Thoracic aorta (tissue), 2 donors: ENCODE measurements at places on chromosomes 16 and 17.

DNA sequence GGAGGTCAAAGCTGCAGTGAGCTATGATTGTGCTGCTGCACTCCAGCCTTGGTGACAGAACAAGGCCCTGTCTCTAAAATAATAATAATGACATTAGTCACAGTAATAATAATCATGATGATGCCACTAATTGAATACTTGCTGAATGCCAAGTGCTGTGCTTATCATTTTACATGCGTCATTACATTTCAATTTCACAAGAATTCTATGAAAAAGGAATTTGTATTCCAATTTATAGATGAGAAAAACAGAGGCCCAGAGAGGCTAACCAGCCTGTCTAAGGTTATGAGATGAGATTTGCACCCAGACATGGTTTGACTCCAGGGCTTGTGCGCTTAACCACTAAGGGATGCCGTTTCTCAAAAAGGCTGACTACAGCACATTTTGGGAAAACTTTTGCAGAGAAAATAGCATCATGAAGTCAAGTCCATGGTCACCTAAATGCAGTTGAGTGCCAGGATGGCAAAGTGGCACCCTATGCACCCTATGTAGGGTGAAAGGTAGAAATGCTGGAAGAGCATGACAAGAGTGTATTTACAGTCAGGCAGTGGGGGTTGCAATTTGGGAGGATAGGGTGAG, 144.3 kb upstream of the CACNG3 start:
- no peak for DNase-seq

DNA sequence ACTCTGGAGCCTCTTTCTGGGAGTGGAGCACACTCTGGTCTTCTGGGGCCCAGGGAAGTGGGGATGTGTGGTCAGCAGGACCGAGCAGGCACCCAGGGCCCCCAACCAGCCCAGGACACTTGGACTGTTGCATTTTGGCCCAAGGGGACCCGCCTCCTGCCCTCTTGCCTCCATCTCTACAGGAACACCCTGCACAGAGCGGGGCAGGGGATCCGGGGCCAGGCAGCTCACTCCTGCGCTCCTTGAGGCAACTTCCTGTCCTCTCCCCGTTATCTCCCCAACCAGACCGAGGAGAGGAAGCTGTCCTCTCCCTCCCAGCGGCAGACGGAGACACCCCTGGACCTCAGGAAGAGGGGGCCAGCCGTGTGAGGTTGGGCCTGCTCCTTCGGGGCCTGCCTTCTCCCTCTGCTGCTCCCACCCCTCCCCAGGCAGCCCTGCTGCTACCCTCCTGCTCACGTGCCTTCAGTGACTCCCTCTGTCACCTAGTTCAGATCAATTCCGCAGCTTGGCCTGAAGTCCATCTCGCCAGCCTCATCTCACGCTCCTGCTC, 10.0 kb upstream of the ATP2A3 start:
- DNase-seq = no peak

- DNase-seq = peak; percentile 5
These were observed 735 bp downstream of the PSMD11 start for GRCh38 chr17:32445074-32445415.

DNA sequence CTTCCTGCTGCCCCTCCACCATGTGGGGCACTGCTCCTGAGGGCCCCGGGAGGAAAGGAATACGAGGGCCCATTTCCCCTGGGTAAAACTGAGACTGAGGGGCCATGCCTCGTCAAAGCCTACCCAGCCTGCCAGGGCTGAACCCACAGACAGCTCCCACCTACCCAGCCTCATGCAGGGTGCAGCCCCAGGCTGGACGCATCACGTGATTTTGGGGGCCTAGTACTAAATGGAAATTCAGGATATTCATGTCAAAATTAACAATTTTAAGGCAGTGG, 3.4 kb upstream of the OSGIN1 start:
- DNase-seq = no peak

DNA sequence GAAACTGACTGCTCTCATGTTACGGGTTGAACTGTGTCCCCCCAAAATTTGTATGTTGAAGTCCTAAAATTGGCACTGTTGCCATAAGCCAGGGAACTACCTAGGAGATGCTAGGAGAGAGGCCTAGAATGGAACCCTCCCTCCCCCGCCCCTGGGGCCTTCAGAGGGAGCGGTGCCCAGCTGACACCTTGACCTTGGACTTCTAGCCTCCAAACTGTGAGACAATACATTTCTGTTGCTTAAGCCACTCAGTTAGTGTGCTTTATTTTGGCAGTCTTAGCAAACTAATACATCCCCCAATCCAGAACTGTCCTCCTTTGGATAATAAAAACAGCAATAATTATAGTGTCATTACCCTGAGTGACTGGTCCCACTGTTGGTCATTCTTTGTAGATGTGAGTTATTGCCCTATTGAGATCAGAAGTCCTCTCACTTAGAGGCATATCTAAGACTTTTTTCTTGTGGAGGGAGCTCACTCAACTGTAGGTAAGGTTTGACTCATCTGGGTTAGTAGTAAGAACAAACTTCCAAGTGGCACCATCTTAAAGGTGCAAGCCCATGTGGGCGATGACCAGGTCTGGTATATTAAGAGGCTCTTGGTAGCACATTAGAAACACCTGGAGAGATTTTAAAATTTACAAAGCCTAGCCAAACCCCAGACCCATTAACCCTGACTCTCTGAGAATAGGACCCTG, 93.0 kb upstream of the HLF start:
- DNase-seq = no peak

GRCh38 chr17:8117980-8118768, at the start of gene ALOXE3:
ALOXE3 (minus strand) TSS chr17:8118514; CDS start chr17:8117990, 524 bp downstream.
- no peak for DNase-seq

DNA sequence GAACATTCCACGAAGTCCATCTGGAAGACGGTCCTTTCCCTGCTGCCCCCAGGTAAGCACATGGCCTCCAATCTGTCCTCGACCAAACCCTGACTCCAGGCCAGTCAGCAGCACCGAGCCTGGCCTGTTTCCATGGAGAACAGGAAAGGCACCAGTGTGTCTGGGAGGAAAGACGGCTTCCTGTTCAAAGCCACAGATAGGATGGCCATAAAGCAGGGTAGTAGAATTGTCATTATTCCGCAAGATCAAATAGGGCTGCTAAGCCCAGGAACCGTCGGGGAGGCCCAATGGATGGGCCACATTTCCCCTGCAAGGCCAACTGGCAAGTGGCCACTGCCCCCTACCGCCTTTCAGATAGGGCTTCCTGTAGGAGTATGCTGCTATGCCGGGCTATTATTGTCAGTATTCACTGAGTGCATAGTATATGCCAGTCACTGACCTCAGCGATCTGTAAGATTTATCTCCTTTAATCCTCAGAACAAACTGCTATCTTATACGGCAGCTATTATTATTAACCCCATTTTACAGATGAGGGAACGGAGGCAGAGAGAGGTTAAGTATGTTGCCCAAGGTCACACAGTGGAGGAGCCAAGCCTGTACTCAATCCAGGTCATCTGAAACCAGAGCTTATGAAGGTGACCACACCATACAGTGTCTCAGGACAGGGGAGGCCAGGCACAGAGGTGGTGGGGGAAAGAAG, 23.0 kb upstream of the PLCG2 start:
- DNase-seq = no peak

GRCh38 chr16:75244844-75245758, 6.3 kb downstream of the BCAR1 start:
- DNase-seq = peak; percentile 77

- no peak for DNase-seq
These were observed 284.1 kb downstream of the SOX9 start for GRCh38 chr17:72404872-72405271.

GRCh38 chr16:30076276-30076791, 540 bp downstream of the PPP4C start:
- DNase-seq = no peak

- no peak for DNase-seq
These were observed 5.4 kb downstream of the NAT9 start for GRCh38 chr17:74770498-74771318.

- DNase-seq = no peak
These were observed 25.1 kb upstream of the RMI2 start for GRCh38 chr16:11320170-11320569.

DNA sequence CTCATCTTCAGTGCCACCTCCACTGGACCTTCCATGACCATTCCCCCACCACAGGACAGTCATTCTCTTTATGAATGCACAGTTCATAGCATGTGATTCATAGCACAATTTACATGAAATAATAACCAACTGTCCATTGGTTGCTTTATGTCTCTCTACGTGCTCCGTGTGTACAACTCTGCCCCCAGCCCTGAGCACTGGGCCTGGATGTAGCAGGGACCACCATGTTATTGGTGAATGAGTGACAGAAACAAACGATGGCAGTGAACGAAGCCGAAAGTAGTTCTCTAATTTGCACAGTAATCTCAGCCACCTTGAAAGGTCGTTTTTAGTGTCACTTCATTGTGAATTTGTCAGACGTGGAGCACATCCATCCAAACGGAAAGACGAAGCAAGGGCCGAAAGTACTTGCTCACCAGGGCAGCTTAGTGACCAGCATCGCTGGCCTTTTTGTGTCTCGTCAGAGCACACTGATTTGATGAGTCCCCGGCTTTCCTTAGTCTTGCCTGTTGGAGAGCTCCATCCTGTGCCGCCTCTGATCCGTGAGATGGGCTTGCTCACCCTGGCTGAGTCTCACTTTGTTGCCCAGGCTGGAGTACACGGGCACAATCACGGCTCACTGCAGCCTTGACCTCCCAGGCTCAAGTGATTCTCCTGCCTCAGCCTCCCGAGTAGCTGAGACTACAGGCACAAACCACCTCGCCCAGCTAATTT, 95.3 kb downstream of the CMIP start:
- DNase-seq = no peak

DNA sequence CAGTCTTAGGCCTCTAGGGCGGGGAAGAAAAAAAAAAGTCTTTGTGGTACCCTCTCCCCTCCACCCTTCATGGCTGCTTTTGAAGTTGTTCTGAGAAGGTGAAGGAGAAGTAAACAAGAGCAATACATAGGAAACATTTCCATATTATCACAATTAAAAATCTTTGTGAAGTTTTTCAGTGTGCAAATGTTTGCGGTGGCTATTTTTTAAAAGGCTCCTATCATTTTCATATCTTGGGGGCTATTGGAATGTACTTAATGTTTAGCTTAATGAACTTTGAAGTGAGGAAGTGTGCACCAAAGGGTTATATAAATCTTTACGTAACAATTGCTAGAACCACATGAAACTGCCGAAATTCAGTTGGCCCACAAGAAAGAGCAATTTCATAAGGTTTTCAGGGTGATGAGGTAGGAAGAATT, 7.6 kb downstream of the NOL11 start:
- no peak for DNase-seq

- no peak for DNase-seq
These were observed 8.7 kb upstream of the KAT7 start for GRCh38 chr17:49779739-49780231.

DNA sequence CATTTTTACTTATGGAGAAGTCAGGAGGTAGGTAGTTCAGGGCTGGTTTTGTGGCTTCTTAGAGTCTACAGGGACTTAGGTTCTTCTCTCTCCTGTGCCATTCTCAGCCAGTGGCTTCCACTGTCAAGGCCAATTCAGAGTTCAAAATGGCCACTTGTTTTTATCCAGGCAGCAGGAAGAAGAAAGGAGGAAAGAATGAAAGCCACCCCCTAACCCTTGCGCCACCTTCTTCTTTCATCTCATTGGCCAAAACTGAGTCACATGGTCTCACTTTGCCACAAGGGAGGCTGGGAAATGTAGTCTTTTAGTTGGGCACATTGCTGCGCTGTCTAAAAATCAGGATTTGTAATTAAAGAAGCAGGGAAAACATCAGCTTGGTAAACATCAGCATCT, 60.8 kb upstream of the MED9 start:
- DNase-seq = no peak

GRCh38 chr16:35752012-35752772, 2292.8 kb downstream of the TP53TG3F start:
- no peak for DNase-seq

DNA sequence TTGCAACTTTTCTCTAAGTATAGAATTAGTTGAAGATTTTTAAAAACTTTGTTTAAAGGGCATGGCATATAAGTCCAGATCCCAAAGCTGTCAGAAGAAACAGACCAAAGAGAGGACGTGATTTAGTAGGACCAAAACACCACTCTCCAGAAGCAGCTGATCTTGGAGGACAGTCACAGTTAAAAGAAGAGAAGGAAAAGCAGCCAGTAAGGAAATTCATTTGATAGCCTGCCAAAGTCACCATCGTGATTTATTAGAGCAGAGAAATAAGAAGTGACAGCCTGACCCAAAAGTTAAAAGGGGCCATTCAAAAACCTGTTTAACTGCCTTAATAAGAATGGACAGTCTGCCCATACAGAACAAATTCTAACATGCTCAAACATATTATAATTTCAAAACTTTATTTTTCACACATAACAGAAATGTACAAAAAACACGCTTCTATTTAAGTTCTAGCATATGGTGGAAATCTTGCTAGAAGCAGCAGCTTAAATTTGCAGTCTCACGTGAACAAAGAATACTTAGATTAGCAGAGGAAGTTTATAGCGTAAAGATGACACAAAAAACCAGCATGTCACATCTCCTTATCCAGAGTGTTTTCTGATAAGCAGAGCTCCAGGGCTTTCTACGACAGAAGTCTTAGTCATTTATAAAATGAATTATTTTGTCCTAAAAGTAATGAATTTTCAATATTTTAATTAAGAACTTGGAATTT, 37.2 kb downstream of the TXNDC11 start:
- no peak for DNase-seq

DNA sequence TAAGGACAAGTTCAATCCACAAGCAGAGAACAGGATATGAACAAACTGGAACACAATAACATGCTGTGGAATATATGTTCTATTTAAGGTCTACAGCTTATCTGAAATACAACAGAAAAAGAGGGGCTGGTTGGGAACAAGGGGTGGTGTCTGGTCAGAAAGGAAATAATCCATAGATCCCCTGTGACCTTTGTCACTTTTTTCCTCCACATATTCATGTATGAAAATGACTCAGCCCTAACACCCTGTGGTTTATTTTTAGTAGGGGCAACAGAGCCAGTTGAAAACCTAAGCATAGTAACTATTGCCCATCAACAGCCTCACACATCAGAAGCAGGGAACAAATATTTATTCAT, 12.3 kb upstream of the SPAG9 start:
- DNase-seq = no peak

- no peak for DNase-seq
These were observed 32.7 kb upstream of the FOXF1 start for GRCh38 chr16:86477642-86478041.

DNA sequence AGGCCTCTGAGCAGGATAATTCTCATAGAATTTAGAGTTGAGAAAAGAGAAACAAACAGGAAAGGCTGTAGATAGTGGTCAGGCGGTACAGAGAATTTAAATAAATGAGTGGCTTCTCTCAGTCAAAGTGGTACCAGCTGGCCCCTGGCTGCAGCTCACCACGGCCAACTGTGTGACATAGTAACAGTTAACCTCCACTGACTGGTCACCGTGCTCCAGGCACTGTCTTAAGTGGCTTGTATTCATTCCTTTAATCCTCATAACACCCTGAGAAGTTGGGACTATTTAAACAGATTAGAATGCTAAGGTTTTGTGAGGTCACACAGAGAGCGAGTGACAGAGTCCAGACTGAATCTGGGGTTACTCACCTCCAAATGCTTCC, 108.9 kb downstream of the GNAO1 start:
- no peak for DNase-seq

DNA sequence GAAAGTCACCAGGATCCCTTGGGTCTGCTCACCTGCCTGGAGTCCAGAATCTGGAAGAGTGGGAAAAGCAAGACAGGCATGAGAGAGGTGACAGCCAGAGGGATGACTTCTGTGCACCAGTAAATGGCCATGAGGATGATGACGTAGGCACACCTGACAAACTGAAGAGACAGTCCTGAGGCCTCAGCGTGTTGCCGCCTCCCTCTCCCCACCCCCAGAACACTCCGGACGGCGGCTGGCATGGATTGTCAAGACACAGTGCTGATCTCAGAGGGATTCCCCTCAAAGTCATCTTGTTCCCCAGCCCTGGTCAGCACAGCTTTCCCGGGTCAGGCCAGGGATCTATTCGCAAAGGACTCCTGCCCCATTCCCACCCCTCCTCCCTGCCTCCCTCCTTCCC, 6.2 kb downstream of the SLC13A5 start:
- no peak for DNase-seq
